Mucosa of descending colon (tissue), 3 donors: ENCODE measurements at places on chromosomes 3 and 15. TPM values are rescaled to one million over a fixed set of nuclear protein-coding genes. Genes with fewer than 3 reads are reported as not detected.

The MED12L gene
- 2.4 TPM for total RNA-seq

The TM6SF1 gene
- 4.9 TPM for total RNA-seq

The CPA3 gene
- 20.6 TPM for total RNA-seq

DNA sequence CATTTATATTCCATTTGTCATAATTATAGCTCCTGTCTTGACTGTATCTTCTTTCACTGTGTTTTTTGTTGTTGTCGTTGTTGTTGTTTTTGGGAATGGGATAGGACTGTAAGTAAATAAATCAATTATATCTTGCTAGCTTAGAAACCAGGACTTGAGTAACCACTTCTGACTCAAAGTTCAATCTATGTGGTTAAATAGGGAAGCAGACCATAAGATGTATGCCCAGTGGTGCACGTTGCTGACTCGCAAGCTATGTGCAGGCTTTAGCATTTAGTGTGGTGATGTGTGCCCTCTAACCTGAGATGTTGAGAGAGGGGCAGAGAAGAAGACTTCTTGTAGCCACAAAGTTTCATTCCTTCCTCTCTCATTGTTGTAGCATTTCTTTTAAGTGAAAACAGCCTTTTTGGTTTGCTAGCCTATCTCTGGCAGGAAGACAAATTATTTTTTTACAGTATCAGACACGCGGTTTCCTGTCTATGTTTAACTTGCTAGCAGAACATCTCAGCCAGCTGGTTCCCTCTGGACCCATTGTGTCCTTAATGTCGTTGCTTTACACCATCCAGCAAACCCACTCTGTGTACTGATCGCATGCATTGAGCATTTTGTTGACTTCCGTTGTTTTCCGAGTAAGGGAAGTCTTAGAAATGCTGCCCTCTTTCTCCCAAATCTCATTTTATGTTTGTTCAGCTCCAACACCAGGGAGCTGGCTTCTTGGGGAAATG is 52.1 kb downstream of the TGFBR2 start:
- peak; percentile 35 for DNase-seq

DNA sequence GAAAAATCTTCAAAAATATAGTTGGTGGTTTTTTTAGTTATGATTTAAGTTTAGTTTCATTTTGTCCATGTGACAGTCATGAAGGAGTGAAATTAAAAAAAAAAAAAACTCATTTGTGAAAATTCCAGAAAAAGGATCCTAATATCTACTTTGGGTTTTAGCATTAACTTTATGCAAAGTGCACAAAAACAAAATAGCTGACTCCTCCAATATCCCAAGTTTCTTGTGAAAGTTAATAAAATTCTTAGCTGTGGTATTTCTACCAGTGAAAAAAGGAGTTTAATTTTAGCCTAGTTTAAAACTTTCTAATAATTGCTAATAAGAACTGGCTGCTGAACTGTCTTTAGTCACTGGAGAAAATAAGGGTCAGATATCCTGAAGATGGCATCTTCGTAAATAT is 40.8 kb upstream of the RASA2 start:
- no peak for DNase-seq
